ENCODE measurements at places on chromosomes 16 and 17. TPM values are rescaled to one million over a fixed set of nuclear protein-coding genes. Genes with fewer than 3 reads are reported as not detected.

- DNase-seq = peak; percentile 11
These were observed 89.1 kb downstream of the ELAC2 start for GRCh38 chr17:12928736-12929135.

DNA sequence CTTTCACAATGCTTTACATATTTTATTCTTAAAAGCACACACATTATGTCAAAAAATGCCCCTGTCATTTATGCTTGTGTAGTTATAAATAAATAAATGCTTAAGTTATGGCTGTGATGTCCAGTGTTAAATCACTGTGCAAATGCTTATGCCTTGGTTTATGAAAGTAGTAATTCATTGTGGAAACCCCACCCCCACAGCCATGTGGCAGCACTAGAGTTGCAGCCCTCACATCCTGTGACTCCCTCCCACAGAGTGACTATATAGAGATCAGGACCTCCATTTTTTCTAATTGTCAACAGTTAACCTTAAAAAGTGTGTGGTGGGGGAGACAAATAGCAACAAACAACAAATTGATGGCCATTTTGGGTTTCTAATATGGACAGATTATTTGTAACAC is 2.4 kb downstream of the SKAP1 start:
- no peak for DNase-seq

The PHOSPHO1 gene
- 0.74 TPM for total RNA-seq

The NXN gene
- total RNA-seq = 51.8 TPM

DNA sequence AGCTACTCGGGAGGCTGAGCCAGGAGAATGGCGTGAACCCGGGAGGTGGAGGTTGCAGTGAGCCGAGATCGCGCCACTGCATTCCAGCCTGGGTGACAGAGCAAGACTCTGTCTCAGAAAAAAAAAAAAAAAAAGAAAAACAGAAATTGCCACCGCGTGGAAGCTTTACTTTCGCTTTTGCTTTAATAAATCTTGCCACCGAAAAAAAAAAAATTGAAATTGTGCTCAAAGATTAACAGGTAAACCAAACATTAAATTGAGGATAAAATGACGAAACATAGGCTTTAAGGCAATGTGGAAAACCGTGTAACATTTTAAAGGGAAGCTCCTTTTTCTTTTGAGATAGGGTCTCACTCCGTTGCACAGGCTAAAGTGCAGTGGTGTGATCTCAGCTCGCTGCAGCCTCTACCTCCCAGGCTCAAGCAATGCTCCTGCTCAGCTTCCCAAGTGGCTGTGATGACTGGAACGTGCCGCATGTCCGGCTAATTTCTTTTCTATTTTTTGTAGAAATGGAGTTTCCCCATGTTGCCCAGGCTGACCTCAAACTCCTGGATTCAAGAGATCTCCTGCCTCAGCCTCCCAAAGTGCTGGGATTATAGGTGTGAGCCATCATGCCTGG is 40.1 kb downstream of the ZNF276 start:
- no peak for DNase-seq

DNA sequence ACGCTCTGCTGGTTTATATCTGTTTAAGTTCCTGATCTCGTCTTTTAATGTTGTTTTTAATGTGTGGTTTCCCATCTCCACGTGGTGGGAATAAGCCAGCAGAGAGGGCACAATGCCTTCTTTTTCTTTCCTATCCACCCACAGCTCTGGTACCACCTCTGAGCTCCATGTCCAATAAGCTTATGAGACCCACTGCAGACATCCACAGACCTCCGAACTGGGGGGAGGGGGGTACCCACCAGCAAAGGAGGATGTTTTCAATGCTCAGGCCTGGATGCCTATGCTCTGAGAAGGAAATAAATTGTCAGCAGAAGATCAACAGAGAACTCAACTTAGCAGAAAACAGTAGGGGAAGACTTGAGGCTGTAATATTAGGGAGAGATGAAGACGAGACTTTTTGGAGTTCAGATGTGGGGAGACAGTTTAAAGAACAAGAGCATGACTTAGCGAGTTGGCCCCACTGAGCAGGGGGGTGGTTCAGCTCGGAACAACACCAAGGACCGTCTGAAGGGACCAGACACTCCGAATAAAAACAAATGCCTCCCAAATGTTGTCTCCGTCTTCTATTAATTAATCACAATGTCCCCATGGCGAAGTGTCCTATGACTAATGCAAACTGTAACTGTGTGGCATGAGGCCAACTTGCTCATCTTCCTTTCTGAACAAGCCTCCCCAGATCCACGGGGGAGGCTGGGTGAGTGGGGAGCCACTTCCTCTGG is 62.7 kb downstream of the GAS7 start:
- DNase-seq = no peak

The KRTAP1-1 gene
- not detected for total RNA-seq

The SCRN2 gene
- total RNA-seq = 21.9 TPM

The SLFN12 gene
- total RNA-seq = 19.8 TPM

DNA sequence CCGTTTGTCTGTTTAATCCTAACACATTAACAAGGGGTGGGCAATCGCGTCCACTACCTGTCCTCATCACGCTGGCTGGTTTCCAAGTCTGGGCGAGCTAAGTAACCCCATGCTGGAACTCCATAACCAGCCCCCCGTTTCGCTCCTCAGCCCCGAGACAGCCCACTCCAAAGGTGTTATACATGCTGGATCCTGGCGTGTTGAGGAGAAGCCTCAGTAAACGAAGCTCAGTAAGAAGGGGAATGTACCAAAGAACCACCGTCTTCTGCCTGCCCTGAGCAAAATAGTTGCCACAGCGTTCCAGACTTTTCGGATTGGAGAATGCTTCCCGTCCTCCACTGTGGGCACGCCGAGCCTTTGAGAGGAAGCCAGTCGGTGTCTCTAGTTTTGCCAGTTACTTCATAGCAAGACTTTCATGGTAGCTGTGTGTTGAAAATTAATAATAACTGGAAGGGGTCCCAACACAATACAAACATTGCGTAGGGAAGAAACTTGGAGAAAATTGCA is 16.1 kb upstream of the C17orf78 start:
- no peak for DNase-seq

- no peak for DNase-seq
These were observed 25.4 kb downstream of the DNAJA2 start for GRCh38 chr16:46947900-46948547.

GRCh38 chr16:53556521-53556920 is 53.5 kb upstream of the AKTIP start:
- no peak for DNase-seq

DNA sequence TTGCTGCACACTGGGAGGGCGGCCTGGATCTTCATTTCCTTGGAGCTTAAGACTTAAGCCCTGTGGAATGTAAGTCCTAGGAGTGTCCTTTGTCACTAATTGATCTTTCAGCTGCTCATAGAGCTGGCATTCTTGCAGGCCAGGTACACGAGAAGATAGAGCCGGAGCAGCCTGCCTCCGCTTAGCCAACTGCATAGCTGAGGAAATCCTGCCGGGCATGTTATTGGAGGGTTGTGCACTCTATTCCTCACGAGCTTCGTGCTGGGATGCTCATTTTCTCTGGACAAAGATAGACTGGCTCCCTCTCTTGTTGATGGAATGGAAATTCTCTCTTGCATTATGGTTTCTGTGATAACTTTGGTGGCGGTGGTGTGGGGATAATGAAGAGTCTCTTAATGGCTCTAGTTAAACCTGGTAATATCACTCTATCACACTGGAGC is 76.9 kb downstream of the RPA1 start:
- no peak for DNase-seq

GRCh38 chr17:4605826-4606225 is 21.5 kb downstream of the SMTNL2 start:
- DNase-seq = no peak

DNA sequence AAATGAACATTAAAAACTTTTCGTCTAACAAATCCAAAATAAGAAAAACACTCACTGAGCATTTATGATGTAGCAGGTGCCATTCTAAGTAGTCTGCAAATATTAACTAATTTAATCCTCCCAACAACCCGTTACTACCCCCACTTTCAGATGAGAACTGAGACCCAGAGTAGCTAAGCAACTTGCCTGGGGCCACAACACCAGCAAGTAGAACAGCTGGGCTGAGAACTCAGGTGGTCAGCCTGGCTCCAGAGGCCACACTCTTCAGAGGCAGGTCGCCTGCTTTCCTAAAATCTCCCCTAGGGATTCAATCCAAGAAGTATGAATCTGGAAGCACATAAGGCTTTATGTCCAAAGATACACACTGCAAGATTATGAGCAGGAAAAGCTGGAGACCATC is 6.2 kb downstream of the MBTPS1 start:
- no peak for DNase-seq

- no peak for DNase-seq
These were observed 34.7 kb downstream of the ANKRD40 start for GRCh38 chr17:50672831-50673551.

The SLC2A4 gene
- 0.17 TPM for total RNA-seq

The GRIN2A gene
- total RNA-seq = not detected

DNA sequence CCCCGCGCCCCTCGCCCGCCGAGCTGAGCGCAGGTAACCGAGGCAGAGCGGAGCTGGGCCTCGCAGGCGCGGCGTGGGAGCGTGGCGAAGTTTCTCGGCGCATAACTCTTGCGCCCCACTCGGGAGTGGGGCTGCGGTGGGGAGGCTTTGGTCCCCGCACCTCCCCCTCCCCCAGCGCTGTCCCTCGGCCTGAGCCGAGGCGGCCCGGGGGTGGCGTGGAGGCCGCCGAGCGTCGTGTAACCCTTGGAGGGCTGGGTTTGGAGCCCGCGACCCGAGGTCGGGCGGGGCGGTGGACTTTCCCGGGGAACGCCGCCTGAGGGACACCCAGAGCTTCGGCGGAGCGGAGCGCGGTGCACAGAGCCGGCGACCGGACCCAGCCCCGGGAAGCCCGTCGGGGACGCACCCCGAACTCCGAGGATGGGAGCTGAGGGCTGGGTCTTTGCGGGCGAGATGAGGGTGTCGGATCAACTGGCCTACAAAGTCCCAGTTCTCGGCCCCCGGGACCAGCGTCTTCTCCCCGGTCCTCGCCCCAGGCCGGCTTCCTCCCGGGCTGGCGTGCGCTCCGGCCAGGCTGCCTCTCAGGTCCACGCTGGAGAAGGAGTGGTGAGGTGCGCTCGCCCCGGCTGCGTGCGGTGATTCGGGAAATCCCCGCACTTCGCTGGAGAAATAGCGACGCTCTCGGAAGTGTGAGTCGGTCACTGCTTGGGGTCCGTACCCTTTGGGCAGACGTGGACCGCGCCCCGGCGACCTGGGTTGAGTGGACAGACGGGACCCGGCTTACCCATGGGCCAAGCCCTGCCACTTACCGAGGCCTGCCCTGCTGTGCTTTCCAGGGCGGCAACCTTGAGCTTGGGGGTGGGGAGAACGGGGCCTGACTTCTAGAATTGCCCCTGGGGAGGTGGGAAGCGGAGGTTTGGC is 168.4 kb downstream of the RAB11FIP4 start:
- DNase-seq = no peak

GRCh38 chr17:67829331-67829730 is 4.0 kb downstream of the BPTF start:
- no peak for DNase-seq

DNA sequence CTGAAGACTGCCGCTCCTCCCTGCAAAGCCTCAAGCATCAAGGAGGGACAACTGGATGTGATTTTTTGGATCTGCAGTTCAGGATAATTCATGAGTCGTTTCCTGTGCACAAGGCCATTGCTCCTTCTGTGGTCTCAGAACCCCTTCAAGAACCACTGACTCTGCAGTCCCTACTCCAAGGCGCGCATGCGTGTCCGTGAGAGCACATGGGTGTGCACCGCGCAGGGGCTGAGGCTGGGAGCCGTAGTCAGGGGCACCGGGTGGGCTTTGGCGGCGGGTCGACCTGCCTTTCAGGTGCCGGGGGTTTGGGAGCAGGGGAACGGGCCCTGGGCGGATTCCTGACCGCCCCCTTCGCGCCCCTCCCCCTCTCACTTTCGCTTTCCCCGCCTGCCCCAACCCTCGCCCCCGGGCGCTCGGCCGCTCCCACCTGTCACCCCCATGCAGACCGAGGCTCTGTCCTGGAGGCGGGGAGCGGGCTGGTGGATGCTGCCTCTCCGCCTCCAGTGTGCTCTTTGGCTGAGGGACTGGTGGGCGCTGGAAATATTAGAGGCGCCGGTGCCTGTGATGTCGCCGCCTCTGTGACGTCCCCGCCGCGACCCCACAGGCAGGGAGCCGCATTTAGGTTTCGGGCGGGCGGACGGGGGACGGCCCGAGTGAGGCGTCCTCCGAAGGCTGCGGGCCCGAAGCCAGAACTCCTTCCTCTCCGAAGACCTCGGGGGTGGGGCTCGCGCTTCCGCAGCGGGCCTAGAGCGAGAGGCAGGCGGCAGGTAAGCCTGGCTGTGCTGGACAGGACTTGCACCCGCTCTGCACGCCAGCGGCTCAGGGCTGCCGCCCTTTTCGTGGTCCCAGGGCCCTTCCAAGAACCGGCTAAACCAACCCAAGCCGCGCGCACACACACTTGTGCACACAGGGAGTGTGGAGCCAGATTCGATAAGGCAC is at the start of gene SPATA32:
Gene SPATA32, minus strand, starts transcription at position 518 of the 939 bp plus-strand sequence. Its CDS starts 78 bp downstream, at position 440.
- DNase-seq = no peak

DNA sequence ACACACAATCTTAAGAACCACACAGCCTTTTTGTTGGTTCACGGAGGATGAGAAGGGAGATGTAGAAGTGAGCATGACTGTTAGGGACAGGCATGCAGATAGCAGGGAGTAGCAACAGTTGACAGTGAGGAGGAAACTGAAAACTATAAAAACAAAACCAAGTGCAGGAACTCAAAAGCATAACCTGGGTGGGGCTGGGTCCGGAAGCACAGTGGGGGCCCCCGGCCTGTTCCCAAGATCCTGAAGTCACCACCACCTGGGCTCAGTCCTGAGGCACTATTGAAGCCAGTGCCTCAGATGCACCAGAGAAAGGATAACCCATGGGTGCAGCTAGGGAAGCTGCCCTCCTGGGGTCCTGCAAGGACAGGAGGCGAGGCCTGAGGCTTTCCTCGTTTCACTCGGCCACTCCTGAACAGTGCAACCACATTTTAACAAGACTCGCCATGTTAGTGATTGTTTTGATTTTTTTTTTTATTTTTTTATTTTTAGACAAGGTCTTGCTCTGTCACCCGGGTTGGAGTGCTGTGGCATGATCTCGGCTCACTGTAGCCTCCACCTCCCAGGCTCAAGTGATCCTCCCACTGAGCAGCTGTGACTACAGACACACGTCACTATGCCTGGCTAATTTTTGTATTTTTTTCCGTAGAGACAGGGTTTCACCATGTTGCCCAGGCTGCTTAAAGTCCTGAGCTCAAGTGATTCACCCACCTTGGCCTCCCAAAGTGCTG is 27.7 kb upstream of the CBX4 start:
- no peak for DNase-seq

GRCh38 chr17:75334723-75335122 is 45.5 kb upstream of the SLC25A19 start:
- DNase-seq = no peak

- DNase-seq = peak; percentile 4
These were observed 606.9 kb upstream of the RBFOX1 start for GRCh38 chr16:6725634-6726331.
